Ureter (tissue), 1 donor: ENCODE measurements at places on chromosomes 3 and 15. TPM values are rescaled to one million over a fixed set of nuclear protein-coding genes. Genes with fewer than 3 reads are reported as not detected.

- no peak for DNase-seq
Measured at GRCh38 chr3:14550651-14551611, 10.8 kb upstream of the GRIP2 start.

DNA sequence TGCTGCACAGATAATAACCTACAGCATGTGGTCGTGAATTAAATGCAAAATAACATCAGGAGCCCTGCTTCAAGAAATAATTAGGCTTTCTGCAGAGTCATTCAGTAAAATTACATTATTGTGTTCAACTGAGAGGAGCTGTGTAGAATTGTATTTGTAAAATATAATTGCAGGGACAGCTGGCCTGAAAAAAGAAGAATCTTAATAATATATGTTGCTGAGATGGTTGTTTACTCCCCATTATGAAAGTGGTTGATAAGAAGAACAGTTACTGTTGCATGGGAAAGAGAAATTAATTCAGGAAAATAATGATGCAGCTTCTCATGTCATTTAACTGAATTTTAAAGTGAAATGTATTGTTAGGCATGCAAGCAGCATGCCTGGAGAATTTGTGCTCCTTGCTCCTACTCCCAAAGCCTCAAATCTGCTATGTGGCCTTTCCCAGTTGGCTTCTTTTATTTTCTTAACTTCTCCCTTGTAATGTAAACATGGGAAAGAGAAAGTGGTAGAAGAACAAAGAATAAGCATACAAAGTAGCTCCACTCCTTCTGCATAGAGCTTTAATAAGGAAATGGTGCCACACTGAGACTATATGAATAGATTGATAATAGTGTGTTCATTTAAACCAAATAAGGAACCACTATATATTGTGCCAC, 100.1 kb downstream of the VGLL3 start:
- no peak for DNase-seq

- no peak for DNase-seq
Measured at GRCh38 chr3:29332195-29332637, 51.3 kb downstream of the RBMS3 start.

GRCh38 chr3:27485866-27486265, 1.7 kb upstream of the SLC4A7 start:
- DNase-seq, result no peak

DNA sequence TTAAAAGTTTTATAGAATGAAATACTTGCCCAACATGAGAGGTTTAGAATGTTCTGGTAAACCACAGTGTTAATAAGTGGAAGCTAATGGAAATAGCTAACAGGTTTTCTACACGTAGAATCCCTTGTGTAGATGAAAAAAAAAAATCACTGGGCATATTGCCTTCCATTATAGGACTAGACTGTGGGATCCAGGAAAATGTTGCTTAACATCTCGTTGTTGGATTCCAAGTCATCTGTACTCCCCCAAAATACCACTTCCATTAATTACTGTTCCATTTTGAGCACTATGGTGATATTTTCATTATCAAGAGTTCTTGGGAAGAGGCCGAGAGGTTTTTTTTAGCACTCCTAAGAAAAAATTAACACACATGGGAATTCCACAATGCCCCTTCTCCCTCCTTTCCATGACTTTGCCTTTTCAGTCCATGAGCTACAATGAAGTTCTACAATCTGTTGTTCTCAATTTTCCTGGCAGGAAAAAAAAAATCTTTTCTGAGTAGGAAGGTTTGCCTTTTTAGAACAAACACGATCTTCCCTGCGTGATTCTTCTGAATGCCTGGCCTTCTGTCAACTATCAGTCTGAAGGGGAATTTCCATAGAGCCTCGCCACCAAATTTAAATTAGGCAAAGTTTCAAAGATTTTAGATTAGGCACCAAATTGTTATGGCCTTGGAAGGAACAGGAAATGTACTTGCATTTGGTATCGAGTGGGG, 74.4 kb upstream of the CTDSPL start:
- no peak for DNase-seq

DNA sequence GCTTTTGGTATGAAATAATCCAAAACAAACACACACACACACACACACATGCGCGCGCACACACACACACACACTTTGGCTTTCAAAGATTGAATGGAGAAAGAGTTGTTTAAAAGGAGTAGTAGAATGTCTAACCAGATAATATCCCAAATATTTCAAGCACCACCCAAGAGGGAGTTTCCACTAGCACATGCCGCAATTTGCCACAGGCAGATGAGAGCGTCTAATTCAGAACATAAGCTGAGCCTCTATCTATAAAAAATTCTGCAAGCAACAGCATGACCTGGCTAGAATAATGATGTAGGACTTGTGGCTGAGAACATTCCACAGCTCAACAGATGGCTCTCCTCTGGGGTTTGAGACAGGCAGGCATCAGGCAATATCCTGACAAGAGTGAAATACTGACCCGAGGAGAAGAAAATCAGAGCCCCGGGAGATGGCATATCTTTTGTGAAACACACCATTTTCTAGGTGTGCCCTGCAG, 302.5 kb upstream of the GADL1 start:
- no peak for DNase-seq

GRCh38 chr3:141840737-141841544, 35.5 kb upstream of the ATP1B3 start:
- no peak for DNase-seq

DNA sequence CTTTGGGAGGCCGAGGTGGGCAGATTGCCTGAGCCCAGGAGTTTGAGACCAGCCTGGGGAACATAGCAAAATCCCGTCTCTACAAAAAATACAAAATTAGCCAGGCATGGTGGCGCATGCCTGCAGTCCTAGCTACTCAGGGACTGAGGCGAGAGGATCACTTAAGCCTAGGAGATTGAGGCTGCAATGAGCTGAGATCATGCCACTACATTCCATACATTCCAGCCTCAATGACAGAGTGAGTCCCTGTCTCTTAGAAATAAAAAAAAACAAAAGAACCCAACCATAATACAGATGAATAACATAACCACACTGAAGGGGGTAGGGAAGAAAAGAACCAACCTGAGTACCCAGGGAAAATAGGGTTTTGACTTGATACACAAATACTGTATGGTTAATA, 19.7 kb upstream of the CGNL1 start:
- DNase-seq, result no peak

GRCh38 chr3:43316783-43317460, 30.6 kb downstream of the SNRK start:
- DNase-seq, result no peak

- DNase-seq, result no peak
Measured at GRCh38 chr3:197847866-197848401, 56.9 kb downstream of the LRCH3 start.

- DNase-seq, result no peak
Measured at GRCh38 chr3:184145111-184145524, 10.0 kb downstream of the EIF2B5 start.

- DNase-seq, result no peak
Measured at GRCh38 chr15:39345176-39345575, 235.7 kb upstream of the THBS1 start.

GRCh38 chr15:62902821-62903220, 139.7 kb upstream of the TPM1 start:
- DNase-seq, result no peak

GRCh38 chr3:111589303-111590142, 5.6 kb downstream of the ZBED2 start:
- no peak for DNase-seq

The MINDY2 gene
- total RNA-seq, result 41.6 TPM

The PRR23E gene
- total RNA-seq, result not detected

The GLDN gene
- 5.1 TPM for total RNA-seq

The CNTN3 gene
- 24.5 TPM for total RNA-seq

The PLCL2 gene
- 9.5 TPM for total RNA-seq

The ARNT2 gene
- 7.2 TPM for total RNA-seq

The POLR2M gene
- 75.8 TPM for total RNA-seq

The PODXL2 gene
- 15.9 TPM for total RNA-seq

The FGD5 gene
- total RNA-seq, result 23.2 TPM

The WNT7A gene
- total RNA-seq, result 1.4 TPM
